Ascending aorta (tissue), 2 donors: ENCODE measurements at places on chromosomes 7 and 10.

DNA sequence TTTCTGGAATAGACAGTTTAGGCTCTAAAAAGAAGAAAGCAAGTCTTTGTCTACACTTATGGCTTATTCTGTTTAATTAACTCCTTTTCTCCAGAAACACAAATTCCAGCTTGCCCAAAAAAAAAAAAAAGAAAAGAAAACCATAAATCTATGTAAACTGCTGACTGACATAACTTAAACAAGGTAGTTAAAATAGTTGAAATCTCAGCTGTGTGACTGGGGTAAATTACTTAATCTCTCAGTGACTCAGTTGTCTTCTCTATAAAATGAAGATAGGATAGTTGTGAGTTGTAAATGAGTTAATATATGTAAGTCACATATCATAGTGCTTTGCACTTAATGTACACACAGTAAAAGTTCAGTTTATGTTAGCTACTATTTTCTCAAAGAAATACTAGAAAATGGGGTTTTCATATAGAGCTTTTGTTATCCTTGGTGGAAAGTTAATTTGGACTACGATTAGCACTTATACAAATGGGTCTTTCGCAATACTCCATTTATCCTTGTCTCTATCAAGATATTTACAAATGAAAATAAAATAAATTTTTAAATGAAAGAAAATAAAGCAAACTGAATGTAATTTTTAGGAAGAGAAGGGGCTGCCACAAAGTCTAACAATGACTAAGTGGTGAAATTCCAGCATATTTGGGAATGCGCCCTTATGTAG lies 200.9 kb downstream of the MBL2 start:
- H3K27ac ChIP-seq, result no peak overlapping the region
- H3K4me1 ChIP-seq, result no peaks in the 10 kb centered on the region
- no peaks in the 10 kb centered on the region for H3K27me3 ChIP-seq
- no peak for DNase-seq
- no peak overlapping the region for H3K4me3 ChIP-seq

DNA sequence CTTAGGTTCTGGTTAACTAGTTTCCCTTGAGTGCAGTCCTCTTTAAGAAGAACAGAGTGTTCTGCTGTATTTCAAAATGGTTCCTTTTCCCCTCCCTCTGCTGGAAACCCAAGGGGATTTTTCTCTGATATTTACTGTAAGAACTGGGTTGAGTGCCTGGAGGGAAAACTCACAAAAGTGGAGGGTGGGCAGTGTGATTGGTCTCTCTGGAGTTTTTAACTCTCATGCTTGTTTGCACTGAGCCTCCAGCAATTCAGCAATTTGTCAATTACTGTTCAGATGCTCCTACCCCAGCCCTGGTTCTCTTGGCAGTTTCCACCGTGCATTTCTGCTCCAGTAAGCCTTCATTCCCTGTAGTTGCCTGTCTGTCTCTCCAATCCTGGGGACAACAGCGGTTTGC lies 273.4 kb upstream of the SORCS1 start:
- DNase-seq, result no peak
- no peak overlapping the region for H3K4me3 ChIP-seq
- H3K27me3 ChIP-seq, result no peaks in the 10 kb centered on the region

DNA sequence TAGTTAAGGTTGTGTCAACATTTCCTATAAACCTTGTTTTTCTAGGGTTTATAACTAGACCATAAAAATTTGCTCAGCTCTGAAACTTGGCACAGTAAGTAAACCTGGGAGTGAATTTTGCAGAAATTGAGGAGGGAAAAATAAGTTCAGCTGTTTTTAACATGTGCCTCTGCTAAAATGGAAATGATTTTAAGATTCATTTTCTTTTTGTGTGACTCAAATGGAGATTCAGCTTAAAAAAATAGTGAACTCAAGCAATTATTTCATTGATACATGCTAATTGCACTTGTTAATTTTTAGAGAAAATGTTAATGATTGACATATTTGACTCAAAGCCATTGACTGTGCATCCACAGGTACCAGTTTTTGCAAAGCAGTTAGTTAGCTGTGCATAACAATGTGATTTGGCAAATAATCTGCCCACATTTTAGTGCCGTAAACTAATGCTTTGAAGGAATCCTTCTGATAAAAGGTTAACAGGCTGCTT lies 68.5 kb upstream of the ZNF438 start:
- no peaks in the 10 kb centered on the region for H3K27me3 ChIP-seq
- H3K36me3 ChIP-seq, result no peaks in the 10 kb centered on the region
- peaks cover 8% of the 10 kb centered on the region for H3K4me1 ChIP-seq
- H3K27ac ChIP-seq, result peak overlapping the region; percentile 52
- DNase-seq, result no peak

DNA sequence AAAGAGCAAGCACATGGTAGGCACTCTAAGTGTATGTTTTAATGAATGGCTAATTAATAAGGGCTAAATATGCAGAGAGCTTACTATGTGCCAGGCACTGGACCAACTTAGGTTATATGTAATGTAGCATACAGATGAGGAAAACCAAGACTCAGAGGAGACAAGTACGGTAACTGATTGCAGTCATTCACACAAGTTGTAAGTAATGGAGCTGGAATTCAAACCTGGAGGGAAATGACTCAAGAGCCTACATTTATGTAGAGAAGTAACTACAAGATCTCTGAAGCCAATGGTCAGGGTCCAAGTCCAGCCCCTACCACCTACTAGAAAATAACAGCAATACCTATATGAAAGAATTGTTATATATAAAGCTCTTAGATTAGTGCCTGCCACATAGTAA lies 97.3 kb upstream of the KCNIP2 start:
- DNase-seq, result no peak
- peaks cover 2% of the 10 kb centered on the region for H3K36me3 ChIP-seq
- H3K4me3 ChIP-seq, result no peak overlapping the region
- peaks cover 39% of the 10 kb centered on the region for H3K4me1 ChIP-seq
- no peaks in the 10 kb centered on the region for H3K27me3 ChIP-seq

- DNase-seq, result peak; percentile 70
- H3K36me3 ChIP-seq, result no peaks in the 10 kb centered on the region
- peaks cover 10% of the 10 kb centered on the region for H3K4me1 ChIP-seq
- peak within 1 kb of the TSS; percentile 77 for H3K4me3 ChIP-seq
Observed at GRCh38 chr7:36389371-36390198, at the start of gene ANLN. Gene ANLN, plus strand, starts transcription at chr7:36389862. Its CDS starts 165 bp downstream, at chr7:36390027.

GRCh38 chr10:120861178-120861855 lies 10.2 kb downstream of the WDR11 start:
- H3K4me3 ChIP-seq, result no peak overlapping the region
- no peak overlapping the region for H3K27ac ChIP-seq
- DNase-seq, result no peak
- H3K36me3 ChIP-seq, result peaks cover 58% of the 10 kb centered on the region
- H3K27me3 ChIP-seq, result no peaks in the 10 kb centered on the region
- H3K4me1 ChIP-seq, result no peaks in the 10 kb centered on the region

GRCh38 chr7:94969434-94970084 lies 62.2 kb downstream of the PPP1R9A start:
- H3K4me1 ChIP-seq, result no peaks in the 10 kb centered on the region
- DNase-seq, result no peak
- H3K27me3 ChIP-seq, result no peaks in the 10 kb centered on the region
- H3K4me3 ChIP-seq, result no peak overlapping the region
- no peaks in the 10 kb centered on the region for H3K36me3 ChIP-seq
- H3K27ac ChIP-seq, result no peak overlapping the region

DNA sequence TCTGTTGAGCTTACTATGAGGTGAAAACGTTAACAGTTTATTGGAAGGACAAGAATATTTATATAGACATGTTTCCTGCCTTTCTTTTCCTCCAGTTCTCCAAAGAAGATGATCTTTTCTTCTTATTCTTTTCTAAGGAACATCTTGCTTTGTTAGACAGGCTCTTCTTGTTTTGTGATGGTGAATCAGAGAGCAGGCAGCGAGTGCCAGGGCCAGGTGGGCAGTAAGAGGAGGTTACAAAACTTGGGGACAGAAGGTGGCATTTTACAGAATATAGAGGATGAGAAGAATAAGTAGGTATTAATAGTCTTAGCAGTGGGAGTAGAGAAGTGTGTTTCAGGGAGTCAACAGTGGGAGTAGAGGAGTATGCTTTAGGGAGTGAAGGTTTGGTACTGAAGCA lies 223.6 kb downstream of the ARL4A start:
- no peak overlapping the region for H3K27ac ChIP-seq
- H3K4me1 ChIP-seq, result no peaks in the 10 kb centered on the region
- H3K4me3 ChIP-seq, result no peak overlapping the region
- H3K36me3 ChIP-seq, result no peaks in the 10 kb centered on the region

DNA sequence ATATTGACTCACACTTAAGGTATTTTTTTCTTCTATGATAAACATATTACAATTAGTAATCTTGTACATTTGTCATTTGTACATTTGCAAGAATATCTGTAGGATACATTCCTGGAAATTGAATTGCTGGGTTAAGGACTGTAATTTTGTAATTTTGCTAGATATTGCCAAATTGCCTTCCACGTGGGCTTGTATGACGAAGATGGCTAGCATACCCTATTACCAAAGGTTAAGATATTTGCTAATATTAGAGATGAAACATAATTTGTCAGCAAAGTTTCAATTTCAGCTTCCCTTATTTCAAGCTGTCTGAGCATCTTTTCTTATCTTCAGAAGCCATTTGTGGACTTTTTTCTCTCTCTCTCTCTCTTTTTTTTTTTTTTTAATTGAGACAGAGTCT lies 1.0 kb upstream of the LYZL2 start:
- H3K36me3 ChIP-seq, result no peaks in the 10 kb centered on the region
- no peak for DNase-seq
- no peaks in the 10 kb centered on the region for H3K27me3 ChIP-seq
- H3K4me1 ChIP-seq, result no peaks in the 10 kb centered on the region
- no peak overlapping the region for H3K27ac ChIP-seq
- H3K4me3 ChIP-seq, result no peak overlapping the region

- H3K4me3 ChIP-seq, result no peak overlapping the region
- H3K36me3 ChIP-seq, result no peaks in the 10 kb centered on the region
- no peak overlapping the region for H3K27ac ChIP-seq
- no peaks in the 10 kb centered on the region for H3K4me1 ChIP-seq
Observed at GRCh38 chr7:100007887-100008286, 7.5 kb upstream of the ZKSCAN1 start.

- no peak overlapping the region for H3K4me3 ChIP-seq
- no peaks in the 10 kb centered on the region for H3K27me3 ChIP-seq
- DNase-seq, result no peak
- H3K27ac ChIP-seq, result peak overlapping the region; percentile 13
- peaks cover 67% of the 10 kb centered on the region for H3K36me3 ChIP-seq
Observed at GRCh38 chr10:15539262-15539661, 168.2 kb upstream of the FAM171A1 start.

DNA sequence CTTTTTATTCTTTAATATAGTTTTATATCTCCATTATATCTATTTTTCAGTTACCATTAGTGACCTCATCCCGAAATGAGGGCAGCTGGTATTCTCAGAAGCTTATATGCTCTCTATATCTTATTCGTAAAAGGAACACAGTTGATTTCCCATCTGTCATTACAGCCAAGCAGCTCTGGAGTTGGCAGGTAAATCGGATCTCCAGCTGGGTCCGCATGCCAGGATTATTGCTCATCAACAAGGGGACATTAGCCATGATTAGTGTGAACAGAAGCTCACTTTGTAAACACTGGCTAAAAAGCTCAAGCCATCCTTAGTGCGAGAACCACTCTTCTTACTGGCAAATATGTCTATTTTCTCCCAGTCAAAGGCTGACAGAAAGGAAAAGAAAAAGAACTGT lies 180.3 kb downstream of the NPSR1 start:
- no peaks in the 10 kb centered on the region for H3K27me3 ChIP-seq
- no peaks in the 10 kb centered on the region for H3K4me1 ChIP-seq

DNA sequence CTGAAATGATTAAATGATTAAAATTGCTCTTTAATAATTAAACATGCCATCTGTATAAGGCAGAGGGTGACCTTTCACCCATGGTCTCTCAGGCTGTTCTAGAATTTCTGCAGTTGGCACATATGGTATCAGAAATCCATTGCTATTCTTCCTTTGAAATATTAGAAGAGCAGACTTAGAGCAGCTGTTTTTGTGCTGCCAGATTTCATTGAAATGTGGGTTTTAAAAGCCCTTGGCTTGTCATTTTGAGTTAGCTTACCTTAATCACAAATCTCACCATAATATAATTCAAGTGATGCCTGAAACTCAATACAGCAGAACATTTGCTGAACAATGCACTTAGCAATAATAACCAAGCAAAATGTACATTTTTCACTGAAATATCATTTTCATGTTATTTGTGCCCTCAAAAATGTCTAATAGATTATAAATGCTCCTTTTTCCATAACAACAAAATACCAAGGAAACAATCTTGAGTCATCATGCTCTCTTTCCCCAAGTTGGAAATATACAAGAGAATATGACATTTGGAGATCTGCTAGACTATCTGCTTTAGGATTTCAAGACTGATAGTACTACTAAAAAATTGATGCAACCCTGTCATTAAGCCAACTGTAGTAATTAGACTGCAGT lies 16.1 kb upstream of the PTTG1IP2 start:
- DNase-seq, result no peak
- H3K27ac ChIP-seq, result no peak overlapping the region
- H3K4me1 ChIP-seq, result no peaks in the 10 kb centered on the region
- no peaks in the 10 kb centered on the region for H3K36me3 ChIP-seq
- no peak overlapping the region for H3K4me3 ChIP-seq
- H3K27me3 ChIP-seq, result no peaks in the 10 kb centered on the region

- no peak overlapping the region for H3K4me3 ChIP-seq
- H3K27ac ChIP-seq, result no peak overlapping the region
- DNase-seq, result no peak
- H3K36me3 ChIP-seq, result no peaks in the 10 kb centered on the region
Observed at GRCh38 chr7:38858259-38858884, 50.6 kb downstream of the VPS41 start.

- H3K27me3 ChIP-seq, result no peaks in the 10 kb centered on the region
- no peaks in the 10 kb centered on the region for H3K4me1 ChIP-seq
- H3K36me3 ChIP-seq, result no peaks in the 10 kb centered on the region
- H3K4me3 ChIP-seq, result no peak overlapping the region
- no peak for DNase-seq
- H3K27ac ChIP-seq, result no peak overlapping the region
Observed at GRCh38 chr10:126351021-126351420, 37.3 kb downstream of the ADAM12 start.
